T-helper 17 cell (primary cell): ENCODE measurements at places on chromosomes 12 and 14. TPM values are rescaled to one million over a fixed set of nuclear protein-coding genes. Genes with fewer than 3 reads are reported as not detected.
A peak's percentile ranks its signal among the peaks of the same experiment; 100 is the strongest.

The ACRBP gene
- total RNA-seq, result 3.4 TPM

DNA sequence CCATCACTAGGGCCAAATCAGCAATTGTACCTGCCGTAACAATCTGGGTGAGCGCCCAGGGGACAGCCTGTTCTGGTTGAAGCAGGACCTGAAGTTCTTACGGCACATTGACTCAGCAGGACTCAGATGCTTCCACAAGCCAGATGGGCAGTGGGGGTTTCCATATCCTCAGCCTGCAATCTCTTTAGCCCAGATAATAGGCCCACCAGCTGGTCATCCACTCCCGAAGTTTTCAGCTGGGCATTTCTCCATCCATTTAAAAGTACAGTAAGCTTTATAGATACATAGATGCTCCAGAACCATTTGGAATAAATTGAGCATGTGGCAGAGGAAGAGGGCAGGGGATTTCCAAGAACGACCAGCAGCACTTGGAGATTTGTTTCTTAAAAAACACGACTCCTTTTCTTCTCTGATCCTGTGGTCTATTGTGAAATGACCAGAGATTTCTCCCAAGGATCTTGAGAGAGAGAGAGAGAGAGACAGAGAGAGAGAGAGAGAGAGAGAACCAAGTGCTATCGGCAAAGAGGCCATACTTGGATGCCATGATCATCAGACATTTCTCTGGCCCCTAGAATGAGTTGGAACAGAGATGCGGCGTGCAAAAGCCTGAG, 74.8 kb upstream of the PLXNC1 start:
- H3K4me3 ChIP-seq, result no peak overlapping the region
- H3K4me1 ChIP-seq, result peaks cover 29% of the 10 kb centered on the region
- no peak for DNase-seq
- no peaks in the 10 kb centered on the region for H3K36me3 ChIP-seq

DNA sequence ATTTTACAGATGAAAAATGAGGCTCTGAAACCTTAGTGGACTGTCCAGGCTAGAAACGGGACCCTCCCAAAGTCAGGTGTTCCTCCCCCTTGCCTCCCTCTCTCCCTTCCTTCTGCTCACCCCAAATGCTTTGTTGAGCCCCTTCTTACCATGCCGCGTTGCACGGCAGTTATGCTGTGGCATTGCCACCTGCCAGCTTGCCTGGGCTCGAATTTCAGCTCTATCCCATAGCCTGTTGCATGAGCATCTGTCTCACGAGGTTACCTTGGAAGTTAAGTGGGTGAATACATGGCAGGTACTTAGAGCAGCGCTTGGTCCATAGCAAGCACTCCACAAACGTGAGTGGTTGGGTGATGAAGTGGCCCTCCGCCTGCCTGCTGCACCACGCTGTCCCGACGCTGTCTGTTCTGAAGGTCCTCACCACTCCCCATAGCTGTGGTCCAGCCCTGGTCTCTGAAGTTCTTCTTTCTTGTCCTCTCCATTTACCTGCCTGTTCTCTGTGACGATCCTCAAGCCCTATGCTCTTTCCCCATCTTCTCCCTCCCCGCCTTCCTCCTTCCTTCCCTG, 269.9 kb downstream of the CACNA1C start:
- peaks cover 5% of the 10 kb centered on the region for H3K4me1 ChIP-seq
- no peaks in the 10 kb centered on the region for H3K36me3 ChIP-seq
- DNase-seq, result no peak
- H3K27me3 ChIP-seq, result peaks cover 73% of the 10 kb centered on the region

The RPGRIP1 gene
- 0.94 TPM for total RNA-seq

- H3K27me3 ChIP-seq, result no peaks in the 10 kb centered on the region
- peak overlapping the region; percentile 13 for H3K4me3 ChIP-seq
- H3K27ac ChIP-seq, result peak overlapping the region; percentile 65
- H3K4me1 ChIP-seq, result peaks cover 35% of the 10 kb centered on the region
- DNase-seq, result no peak
Observed at GRCh38 chr12:848173-848865, 95.9 kb downstream of the WNK1 start.

- H3K4me1 ChIP-seq, result peaks cover 11% of the 10 kb centered on the region
- H3K36me3 ChIP-seq, result no peaks in the 10 kb centered on the region
- no peaks in the 10 kb centered on the region for H3K27me3 ChIP-seq
- peak; percentile 63 for DNase-seq
Observed at GRCh38 chr12:121773011-121773777, 20.3 kb downstream of the RHOF start.

DNA sequence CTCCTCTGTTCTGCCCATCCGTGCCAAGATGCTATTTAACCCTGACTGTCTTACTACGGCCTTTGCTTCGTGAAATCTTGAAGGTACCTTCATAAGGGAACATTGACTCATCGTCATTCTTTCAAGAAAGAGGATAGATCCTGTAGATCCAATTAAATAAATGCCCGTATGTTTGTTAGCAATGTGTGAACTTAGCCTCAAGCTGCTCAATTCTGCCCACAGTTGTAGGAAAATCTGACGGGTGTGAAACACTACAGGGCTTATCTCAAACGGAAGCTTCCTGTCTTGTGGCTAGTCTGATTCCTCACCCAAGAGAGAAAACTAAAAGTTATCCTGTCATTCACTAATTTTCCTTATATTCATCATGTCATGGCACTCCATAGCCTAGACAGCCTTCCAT, 168.0 kb upstream of the TBX3 start:
- H3K27ac ChIP-seq, result no peak overlapping the region
- no peak overlapping the region for H3K4me3 ChIP-seq
- H3K27me3 ChIP-seq, result no peaks in the 10 kb centered on the region
- DNase-seq, result no peak
- no peaks in the 10 kb centered on the region for H3K4me1 ChIP-seq

DNA sequence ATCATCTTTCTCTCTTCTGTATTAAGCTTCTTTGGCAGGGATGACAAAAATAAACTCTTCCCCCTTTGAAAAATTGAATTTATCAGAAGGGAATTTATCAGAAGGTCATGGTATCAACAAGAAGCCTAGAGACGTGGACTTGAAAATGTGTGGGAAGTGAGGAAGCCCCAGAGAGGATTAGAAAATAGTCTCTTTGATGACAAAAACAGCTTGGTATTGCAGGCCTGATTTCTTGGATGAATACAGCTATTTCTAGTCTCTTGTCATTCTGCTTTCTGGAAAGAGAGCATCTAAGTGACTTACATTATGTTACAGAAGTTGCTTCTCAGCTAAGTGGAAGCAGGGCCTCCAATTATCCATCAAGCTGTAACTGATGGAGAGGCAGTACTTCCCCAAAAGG, 111.1 kb downstream of the KITLG start:
- no peaks in the 10 kb centered on the region for H3K27me3 ChIP-seq
- DNase-seq, result no peak
- no peak overlapping the region for H3K27ac ChIP-seq
- no peak overlapping the region for H3K4me3 ChIP-seq
- H3K4me1 ChIP-seq, result no peaks in the 10 kb centered on the region

The ASCL1 gene
- not detected for total RNA-seq

The GPX2 gene
- not detected for total RNA-seq

The GPD1 gene
- total RNA-seq, result 0.77 TPM

The AHSA1 gene
- 71.0 TPM for total RNA-seq

DNA sequence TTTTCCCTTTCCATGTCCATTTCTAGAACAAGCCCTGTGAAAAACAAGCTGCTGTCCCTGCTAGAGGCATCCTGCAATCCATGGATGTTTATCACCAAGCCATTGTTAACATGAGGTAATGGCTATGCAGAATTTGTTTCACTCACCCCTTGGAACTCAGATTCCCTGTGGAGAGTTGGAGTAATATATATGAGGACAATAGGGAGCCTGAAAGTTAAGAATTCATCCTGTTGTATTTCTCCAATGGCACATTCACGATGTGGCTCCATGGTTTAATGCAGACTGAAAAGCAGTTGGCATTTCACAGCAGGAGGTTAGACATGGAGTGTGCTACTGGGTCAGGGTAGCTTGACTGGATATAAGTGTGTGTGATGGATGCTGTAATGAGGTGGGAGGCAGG, 32.4 kb downstream of the GPR65 start:
- H3K4me3 ChIP-seq, result no peak overlapping the region
- no peaks in the 10 kb centered on the region for H3K27me3 ChIP-seq
- peaks cover 10% of the 10 kb centered on the region for H3K4me1 ChIP-seq
- H3K36me3 ChIP-seq, result no peaks in the 10 kb centered on the region
- H3K27ac ChIP-seq, result no peak overlapping the region

The ITGB7 gene
- 306 TPM for total RNA-seq

The SERPINA9 gene
- total RNA-seq, result not detected

DNA sequence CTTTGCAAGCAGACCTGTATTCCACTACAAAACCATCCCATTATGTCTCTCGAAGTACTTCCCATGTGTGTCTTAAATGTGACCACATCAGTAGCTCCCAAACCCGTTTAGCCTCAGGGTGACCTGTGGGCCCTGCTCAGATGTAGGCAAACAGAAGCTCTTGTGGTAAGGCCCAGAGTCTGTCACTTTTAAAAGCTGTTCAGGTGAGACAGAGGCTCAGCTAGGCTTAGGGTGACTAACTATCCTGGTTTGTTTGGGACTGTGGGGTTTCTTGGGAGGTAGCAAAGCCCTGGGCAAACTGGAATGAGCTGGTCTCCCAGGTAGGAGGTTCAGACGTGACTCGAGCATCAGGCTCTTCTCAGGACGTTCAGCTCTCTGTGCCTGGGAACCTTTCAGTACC, 64.5 kb upstream of the VASH1 start:
- no peak overlapping the region for H3K27ac ChIP-seq
- no peaks in the 10 kb centered on the region for H3K4me1 ChIP-seq
- H3K27me3 ChIP-seq, result peaks cover 38% of the 10 kb centered on the region
- no peak for DNase-seq
